ENCODE measurements at places on chromosomes 11 and 22. TPM values are rescaled to one million over a fixed set of nuclear protein-coding genes. Genes with fewer than 3 reads are reported as not detected.

DNA sequence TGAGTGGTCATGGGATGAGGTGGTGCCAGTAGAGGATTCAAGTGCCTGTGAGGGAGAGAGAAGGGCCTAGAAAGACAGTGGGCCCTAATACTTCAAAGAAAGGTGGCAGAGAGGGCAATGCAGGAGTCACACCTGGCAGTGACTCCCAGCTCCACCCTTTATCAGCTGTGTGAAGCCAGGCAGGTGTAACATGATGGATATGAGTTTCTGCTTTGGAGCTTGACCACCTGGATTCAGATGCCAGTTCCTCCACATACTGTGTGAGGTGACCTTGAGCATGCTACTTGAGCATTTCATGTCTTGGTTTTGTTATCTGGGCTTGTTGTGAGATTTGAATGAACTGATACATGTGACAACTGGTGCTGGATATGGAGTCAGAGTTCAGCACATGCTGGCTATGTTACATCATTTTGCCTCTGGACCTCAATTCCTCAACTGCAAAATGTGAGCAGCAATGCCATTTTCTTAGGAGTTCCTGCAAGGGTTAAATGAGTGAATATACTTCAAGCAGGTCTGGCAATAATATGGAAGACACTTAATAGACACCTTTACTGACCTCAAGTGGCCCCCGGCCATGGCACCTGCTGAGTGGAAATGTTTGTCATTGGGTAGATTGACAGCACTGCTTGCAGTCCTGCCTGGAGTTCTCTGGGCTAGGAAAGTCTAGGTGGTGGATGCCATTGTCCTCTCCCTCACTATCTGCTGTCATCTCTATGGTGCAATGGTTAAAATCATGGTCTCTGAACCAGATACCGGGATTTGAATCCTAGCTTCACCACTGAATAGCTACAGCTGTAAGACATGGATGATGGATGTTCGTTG, 83.3 kb downstream of the MICAL2 start:
- no peak for DNase-seq

Gene DCDC1
- 0.08 TPM for polyA plus RNA-seq

Gene OR52I1
- not detected for polyA plus RNA-seq

Gene OR5T2
- polyA plus RNA-seq, result not detected

Gene TRPC6
- polyA plus RNA-seq, result 0.30 TPM
